ENCODE measurements at places on chromosomes 2 and 18.

- no peak for DNase-seq
Observed at GRCh38 chr2:74559912-74560311, 5.4 kb downstream of the DOK1 start.

DNA sequence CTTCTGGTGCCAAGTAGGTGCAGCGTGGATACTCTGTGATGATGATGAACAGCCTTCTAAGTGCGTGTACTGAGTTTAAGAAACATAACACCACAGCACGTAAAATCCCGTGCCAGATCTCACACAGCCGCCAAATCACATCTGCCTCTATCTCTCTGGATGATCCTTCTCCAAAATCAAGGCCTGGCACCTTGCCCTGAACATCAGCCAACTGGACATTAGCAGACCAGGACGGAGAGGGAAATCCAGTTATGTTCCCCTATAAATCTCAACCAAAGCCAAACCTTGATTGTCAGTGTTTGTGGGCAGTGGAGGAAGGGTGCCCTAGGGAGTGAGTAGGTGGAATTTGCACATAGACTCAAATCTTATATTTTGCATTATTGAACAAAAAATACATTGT, 164.3 kb downstream of the MIB1 start:
- no peak for DNase-seq

DNA sequence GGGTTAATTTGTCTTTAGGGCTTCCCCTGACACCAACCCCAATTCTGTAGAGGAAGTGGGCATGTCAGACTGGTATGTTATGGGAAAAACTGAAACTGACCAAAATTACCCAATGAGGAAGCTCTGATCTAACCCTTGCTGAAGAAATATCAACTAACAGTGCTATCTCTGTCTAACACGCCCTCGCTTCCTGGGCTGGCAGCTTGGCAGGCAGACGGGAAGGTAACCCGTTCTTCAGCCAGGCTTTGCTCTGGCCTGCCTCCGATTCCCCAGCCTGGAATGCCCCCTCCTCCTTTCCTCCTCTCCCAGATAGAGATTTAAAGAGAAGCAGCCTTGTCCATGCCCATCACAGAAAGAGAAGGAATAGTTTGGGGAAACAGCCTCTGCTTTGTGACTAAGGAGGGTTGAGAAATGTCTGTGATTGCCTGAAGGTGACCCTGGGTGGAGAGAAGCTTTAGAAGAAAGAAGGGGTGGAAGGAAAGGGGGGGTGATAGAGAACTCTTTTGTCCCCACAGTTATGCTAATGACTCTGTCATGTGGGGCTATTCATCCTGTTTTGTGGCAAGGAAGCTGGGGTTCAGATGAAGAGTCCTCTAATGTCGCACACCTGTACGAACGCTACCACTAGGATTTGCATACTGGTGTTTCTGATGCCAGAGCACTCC, 15.4 kb downstream of the HK2 start:
- no peak for DNase-seq

DNA sequence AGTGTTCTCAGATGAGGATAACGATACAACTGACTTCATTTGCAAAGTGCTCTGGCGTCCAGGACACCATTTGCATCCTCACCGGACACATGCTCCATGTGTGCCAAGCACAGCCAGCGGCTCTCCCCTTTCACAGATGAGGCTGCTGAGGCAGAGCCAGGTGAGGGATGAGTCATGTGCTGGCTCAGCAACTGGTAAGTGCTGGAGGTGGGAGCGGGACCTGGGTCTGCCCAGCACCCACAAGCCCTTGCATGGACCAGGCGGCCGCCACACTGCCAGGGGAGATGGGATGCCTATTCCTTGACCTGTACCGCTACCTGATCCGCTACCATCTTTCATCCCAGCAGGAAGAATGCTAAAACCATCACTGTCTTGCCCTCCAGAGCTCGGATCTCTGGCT, 86.2 kb upstream of the ASB18 start:
- DNase-seq, result no peak

GRCh38 chr2:235954281-235954680, 213.9 kb downstream of the GBX2 start:
- no peak for DNase-seq

Data from activated CD4-positive, alpha-beta T cell treated with anti-CD3 and anti-CD28 coated beads, Interleukin-2, amount 50 U/mL, for 24 hours (primary cell).